ENCODE measurements at places on chromosomes 5 and 9.

DNA sequence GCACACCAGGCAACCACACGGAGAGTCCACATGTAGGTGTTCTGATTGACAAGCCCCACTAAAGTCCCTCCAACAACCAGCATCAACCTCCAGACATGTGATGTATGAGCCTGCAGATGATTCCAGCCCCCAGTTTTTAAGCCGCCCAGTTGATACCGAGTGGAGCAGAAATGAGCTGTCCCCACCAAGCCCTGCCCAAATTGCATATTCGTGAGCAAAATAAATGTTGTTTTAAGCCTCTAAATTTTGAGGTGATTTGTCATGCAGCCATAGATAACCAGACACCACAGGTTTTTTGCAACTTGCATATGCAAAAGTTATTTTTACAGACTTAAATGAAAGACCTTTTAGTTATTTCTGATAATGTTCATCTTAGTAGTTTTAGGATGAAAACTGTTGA lies 187.7 kb downstream of the PIK3R1 start:
- no peak for DNase-seq

DNA sequence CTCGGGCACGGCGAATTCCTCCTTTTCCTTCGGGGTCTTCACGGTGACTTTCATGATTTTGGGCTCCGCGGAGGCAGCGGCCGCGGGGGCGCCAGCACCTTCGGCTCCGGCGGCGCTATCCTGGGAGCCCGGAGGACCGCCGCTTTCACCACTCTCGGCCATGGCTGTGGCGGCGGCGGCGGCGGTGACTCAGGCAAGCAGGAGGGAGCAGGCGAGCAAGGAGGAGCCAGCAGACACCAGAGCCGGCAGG lies 315 bp downstream of the UBQLN1 start:
- no peak for DNase-seq

- no peak for DNase-seq
Measured at GRCh38 chr5:172377856-172378255, 76.5 kb downstream of the SH3PXD2B start.

DNA sequence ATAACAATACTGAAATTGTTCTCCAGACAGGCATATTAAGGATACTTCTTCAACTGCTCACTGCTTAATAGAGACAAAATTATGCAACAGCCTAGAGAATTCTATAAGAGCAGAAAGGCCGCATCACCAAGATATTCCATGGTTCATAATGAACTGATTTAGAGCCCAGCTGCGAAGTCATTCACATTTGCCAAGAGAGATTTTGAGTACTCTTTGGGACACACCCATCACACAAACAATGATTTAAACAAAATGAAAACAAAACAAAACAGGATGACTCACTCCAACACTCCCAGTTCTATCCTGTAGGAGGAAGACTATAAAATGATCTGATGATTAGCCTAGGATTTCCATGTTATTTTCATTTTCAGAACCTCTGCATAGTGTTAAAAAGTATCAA lies 145.7 kb upstream of the GNA14 start:
- DNase-seq = no peak

DNA sequence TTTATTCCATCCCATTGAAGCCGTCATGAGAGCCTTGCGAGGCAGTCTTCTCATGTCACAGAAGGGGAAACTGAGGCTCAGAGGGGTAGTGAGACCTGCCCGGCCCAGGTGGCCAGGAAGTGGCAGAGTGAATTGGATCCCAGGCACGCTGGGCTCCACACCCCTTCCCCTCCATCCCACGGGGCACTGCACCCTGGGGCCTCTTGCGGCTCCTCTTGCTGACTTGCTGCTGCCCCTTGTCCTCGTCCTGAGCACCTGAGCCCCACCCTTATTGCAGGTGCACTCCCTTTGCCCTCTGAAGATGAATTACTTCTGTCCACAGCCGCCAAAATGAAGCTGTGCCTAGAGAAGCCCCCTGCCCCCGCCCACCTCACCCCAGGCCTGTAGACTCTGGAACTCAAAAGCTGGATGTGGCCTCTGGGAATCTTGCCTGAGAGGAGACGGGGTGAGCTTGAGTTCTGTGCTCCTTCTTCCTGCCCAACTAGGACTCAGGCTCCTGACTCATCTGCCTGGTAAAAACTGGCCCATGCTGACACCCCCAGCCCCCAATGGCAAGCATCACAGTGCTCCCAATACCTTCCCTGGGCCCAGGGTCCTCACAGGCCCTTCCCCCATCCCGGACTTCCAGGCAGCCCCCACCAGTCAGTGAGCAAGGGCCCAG lies 6.4 kb downstream of the NEURL1B start:
- DNase-seq = no peak

DNA sequence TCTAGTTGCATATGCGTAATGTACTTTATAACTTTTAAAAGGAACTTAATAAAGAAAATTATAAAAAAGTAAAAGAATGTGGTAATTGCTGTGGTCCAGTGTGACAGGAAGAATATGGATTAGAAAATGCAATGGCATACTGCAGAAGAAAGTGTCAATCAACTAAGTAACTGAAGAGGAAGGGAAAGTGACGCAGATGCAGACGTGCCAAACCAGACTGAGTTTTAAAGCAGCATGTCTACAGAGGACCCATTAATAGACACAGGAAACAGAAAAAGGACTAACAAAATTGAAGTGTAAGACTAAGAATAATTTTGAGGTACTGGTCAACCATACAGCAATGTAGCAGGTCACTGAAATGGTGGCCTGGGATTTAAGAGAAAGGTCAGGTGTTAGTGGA lies 73.3 kb downstream of the DPYSL3 start:
- no peak for DNase-seq

- DNase-seq = no peak
Measured at GRCh38 chr9:109031241-109031640, 17.9 kb upstream of the CTNNAL1 start.

DNA sequence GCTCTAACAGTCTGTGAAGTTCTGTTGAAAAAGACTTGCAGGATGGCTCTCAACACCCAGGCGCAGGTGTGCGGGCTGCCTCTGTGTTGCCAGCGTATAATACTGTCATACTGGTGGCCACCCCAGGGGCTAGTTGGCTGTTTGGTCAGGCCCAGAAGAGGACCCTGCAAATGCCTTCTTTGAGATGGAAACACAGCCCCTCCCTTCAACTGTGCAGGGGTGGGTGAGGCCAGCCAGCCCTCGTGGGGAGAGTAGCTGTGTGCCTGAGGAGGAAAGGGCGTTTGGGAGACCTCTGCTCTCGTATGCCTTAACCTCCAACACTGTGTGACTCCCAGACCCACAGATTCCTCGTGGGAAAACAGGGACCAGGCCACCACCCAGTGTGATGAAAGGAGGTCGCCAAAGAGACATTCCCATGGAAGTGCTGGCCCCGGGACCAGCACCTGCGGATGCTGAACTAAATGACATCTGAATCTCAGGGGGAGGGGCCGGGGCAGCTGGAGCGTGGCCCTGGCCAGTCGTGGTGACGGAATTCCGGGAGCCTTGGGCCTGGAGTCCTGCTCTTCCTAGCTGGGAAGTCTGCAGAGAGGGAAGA lies 11.3 kb upstream of the SCGB3A1 start:
- no peak for DNase-seq

DNA sequence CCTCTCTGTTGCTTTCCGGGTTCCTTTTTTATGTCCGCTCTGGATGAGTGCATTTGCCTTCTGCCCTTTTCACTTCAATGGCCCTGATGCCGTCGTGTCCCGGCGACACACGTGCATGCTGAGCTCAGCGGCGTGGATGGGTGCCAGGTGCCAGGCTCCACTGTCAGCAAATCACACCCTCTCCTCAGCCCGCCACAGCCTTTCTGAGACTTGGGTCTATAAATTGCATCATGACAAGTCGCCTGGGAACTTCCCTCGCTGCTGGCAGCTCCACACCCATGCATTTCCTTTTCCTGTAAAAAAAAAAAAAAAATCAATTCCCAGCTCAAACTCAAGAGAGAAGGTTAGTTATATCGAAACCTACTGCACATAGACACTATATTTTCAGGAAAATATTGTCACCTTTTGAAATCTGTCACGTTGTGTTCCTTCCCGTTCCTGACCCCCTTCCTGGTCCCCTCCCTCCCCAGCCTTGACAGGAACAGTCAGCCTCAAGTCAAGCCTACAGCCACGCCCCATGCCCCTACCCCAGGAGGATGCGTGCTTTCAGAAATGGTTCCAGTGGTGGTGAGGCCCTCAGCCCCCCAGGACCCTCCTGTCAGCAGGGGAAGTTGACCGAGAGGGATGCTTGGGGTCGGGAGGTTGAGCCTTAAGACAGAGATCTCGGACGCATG lies 110.3 kb upstream of the PTCH1 start:
- DNase-seq = no peak

DNA sequence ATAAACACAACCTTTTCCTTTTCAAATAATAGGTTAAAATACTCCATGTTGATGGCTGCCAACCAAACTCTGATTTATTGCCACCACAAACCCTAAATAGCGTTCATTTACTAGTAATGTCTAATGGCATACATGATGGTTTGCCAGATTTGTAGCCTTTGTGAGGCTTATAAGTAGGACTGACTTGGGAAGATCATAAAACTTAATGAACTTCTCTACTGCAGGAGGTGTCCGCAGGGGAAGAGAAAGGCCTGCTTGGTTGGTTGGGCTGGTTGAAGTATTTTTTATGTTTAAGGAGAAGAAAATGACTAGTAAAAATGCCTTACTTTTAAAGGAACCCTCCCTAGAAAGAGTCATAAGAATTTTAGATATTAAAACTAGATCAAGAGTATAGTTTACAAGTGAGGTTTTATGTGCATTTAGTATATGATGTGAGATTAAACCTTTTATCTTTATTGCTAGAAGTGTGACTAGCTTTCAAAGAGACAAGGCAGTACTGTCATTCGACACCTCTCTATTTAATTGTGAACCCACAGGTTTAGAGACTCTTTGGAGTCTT lies 5.0 kb downstream of the PBX3 start:
- DNase-seq = no peak

- no peak for DNase-seq
Measured at GRCh38 chr5:66122379-66123034, 21.6 kb upstream of the SREK1 start.

GRCh38 chr5:127596501-127596900 lies 52.4 kb upstream of the CTXN3 start:
- DNase-seq = no peak

DNA sequence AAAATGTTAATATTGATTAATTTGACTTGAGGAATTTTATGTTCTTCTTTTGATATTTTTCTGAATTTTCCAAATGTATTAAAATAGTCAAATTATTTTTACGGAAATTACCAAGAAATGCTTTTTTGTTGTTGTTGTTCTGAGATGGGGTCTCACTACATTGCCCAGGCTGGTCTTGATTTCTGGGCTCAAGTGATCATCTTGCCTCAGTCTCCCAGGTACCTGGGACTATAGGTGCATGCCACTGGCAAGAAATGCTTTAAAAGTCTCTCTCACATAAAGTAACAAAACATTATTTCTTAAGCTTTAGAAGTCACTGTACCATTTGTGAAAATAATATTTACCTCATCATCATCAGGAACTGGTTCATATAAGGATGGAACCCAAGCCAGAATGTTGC lies 43.0 kb upstream of the ELOVL7 start:
- DNase-seq = no peak

DNA sequence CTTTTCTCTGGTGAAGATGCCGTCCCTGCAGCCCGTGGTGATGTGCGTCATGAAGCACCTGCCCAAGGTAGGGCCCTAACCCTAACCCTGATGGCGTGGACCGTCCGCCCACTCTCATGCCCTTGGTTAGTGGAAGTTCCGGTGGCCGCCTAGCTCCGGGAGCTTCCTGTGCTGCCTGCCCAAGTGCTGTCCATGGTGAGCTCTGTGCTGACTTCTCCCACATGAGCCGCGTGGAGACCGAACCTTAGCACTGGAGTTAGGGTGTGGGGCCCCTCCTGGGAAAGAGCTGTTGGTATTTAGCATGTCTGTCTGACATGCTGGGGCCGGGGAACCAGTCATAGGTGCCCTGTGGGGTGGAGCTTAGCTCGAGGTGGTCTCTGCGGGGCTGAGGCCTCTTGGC lies 1.2 kb downstream of the NELFB start:
- no peak for DNase-seq

GRCh38 chr9:36950389-36950788 lies 83.7 kb downstream of the PAX5 start:
- DNase-seq = no peak

GRCh38 chr5:153767221-153768188 lies 271.2 kb downstream of the FAM114A2 start:
- no peak for DNase-seq
